Fibroblast of skin of right quadriceps (primary cell): ENCODE measurements at places on chromosomes 1 and 21.
A peak's percentile ranks its signal among the peaks of the same experiment; 100 is the strongest.

DNA sequence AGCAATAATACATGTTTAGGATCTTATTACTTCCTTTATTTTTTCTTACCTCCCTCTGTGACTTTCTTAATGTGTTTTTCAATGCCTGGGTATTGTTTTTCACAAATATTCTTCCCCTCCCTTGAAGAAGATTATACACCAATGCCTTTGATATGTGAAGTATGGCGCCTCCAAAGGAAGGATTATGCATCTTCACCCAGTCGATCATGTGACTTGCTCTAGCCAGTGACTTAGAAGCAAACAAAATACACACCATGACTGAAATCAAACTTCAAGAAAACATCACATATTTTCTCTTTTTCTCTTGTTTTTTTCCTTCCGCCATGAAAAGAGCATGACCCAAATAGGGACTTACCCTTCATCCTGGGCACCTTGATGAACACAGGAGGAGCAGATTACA is 297.1 kb downstream of the NCAM2 start:
- no peak for DNase-seq

DNA sequence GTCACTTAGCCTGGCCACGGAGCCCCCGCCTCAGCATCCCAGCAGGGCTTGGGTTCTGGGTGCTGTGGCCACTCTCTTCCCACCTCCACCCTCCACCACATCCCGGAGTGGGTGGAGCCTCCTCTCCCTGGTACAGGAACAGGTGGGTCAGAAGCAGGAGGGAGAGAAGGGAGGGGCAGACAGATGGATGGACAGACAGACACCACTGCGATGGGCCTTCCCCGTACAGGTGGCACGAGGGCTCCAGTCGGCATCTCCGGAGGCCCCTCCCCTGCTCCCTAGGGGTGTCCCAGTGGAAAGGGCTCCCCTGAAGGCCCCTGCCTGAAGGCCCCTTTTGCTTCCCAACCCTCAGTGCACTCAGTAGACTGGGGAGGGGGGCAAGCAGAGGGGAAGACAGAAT is 96.9 kb upstream of the TARDBP start:
- no peak for DNase-seq

GRCh38 chr1:41448821-41449220 is 35.7 kb downstream of the EDN2 start:
- DNase-seq: no peak

GRCh38 chr1:62905309-62905708 is 121.4 kb downstream of the ATG4C start:
- no peak for DNase-seq

DNA sequence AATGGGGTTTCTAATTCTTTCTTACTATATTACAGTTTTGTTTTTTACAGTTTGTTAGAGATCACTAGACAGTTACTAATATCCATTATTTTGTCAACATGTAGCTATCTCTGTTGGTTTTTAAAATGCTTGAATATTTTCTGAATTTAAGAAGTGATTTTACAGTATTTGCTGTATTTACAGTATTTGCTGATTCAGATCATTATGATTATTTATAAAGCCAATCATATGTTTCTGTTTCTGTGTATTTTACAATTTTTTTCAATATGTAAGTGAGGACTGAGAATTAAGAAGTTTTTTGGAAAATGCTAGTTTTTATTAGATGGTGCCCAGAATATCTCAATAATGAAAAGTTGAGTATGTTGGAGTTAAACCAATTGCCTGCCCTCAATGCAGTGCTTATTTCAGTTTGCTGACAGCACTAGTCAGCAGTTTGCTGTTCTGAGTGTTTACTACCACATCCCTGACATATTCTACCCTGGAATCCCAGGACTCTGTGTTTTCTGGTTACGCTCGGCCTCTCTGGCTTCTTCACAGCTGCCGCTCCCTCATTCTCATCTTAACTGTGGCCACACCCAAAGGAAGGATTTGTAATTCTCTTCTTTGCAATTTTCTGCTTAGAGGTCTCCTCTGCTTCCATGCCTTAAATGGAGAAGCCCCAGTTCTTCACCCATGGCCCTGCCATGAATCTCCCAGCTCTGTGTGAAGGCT is 68.0 kb upstream of the BACH1 start:
- peak; percentile 26 for DNase-seq

- no peak for DNase-seq
Measured at GRCh38 chr1:93574511-93574910, 107.1 kb downstream of the BCAR3 start.

GRCh38 chr1:11878891-11879190 is 20.1 kb upstream of the NPPB start:
- no peak for DNase-seq

DNA sequence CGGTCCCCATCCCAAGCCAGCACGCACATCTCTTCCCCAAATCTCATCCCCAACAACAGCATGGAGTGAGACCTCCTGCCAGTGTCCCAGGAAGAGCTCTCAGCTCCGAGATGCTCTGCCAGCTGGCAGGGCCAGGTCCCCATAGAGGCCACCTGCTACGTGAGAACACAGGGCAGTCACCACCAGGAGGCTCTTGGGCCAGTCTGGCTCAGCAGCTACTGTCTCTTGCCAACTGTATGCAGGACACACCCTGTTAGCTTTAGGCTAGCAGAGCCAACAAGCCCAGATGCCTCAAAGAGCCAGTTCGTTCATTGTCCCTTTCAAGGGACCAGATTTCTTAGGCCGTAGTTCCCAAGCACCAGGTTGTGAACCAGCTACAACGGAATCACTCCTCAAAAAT is 36.9 kb downstream of the FBXO2 start:
- no peak for DNase-seq

- peak; percentile 19 for DNase-seq
Measured at GRCh38 chr1:64969305-64970046, 3.1 kb upstream of the JAK1 start.

- DNase-seq: no peak
Measured at GRCh38 chr1:3690282-3691065, 38.2 kb downstream of the TP73 start.

GRCh38 chr1:79293611-79294010 is 287.1 kb upstream of the ADGRL4 start:
- DNase-seq: peak; percentile 14

GRCh38 chr21:31558189-31558961 is 101.1 kb upstream of the SOD1 start:
- peak; percentile 39 for DNase-seq

GRCh38 chr1:23452011-23452411 is 27.5 kb upstream of the TCEA3 start:
- peak; percentile 22 for DNase-seq

GRCh38 chr1:201399352-201400126 is 415 bp upstream of the LAD1 start:
- DNase-seq: no peak

GRCh38 chr1:204740354-204740753 is 54.8 kb upstream of the LRRN2 start:
- no peak for DNase-seq

DNA sequence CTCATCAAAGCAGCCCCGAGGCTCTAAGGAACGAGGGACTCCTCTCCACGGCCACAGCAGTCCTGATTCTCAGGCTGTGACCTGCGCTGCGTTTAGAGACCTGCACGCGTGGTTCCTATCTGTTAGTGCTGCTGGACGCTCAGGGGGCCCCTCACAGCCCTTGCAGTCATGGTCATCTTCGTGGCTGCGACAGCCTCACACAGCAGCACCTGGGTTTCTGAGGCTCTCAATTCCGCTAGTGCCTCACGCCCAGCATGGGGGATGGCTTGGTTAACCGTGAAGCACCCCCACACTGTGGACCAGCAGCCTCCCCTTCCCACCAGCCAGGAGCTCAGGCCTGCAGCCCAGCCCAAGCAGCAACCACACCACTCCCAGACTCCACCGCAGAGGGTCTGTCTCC is 7.8 kb downstream of the MORN1 start:
- no peak for DNase-seq

DNA sequence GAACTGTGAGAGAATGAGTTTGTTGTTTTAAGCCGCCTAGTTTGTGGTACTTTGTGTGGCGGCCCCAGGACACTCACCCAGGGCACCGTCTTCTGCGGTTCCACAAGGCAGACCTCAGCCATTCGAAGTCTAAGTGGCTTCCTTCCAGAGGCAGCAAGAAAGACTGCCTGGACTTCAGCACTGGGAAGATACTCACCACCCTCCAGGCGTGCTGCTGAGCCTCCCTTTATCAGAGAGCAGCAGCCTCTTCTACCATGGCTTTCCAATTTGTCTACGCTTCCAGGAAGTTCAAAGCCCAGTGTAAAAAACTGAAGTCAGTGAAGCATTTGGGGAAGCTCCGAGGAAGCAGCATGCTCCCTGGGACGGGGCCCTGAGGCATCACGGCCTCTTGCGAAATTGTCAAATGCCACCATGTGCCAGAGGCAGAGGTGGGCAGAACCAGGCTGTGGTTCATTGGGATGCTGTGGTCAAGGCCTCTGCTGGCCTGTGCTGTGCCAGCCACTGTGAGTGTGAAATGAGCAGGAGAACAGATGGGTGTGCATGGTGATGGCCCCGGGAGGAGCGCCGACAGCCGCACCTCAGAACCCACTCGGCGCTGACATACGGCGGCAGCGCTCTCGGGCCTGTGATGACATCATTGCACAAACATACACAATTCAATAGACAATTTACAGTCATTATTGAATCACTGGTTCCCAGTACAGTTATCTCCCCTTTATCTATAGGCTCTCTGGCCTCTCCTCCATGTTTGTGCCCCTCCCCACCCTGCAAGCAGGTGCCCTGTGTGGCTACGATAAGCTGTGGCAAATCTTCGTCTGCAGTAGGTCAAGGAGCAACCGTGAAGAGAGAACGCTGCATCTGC is 110.4 kb downstream of the PDE9A start:
- DNase-seq: no peak

- DNase-seq: peak; percentile 62
Measured at GRCh38 chr21:16046656-16047330, 317.0 kb downstream of the USP25 start.

DNA sequence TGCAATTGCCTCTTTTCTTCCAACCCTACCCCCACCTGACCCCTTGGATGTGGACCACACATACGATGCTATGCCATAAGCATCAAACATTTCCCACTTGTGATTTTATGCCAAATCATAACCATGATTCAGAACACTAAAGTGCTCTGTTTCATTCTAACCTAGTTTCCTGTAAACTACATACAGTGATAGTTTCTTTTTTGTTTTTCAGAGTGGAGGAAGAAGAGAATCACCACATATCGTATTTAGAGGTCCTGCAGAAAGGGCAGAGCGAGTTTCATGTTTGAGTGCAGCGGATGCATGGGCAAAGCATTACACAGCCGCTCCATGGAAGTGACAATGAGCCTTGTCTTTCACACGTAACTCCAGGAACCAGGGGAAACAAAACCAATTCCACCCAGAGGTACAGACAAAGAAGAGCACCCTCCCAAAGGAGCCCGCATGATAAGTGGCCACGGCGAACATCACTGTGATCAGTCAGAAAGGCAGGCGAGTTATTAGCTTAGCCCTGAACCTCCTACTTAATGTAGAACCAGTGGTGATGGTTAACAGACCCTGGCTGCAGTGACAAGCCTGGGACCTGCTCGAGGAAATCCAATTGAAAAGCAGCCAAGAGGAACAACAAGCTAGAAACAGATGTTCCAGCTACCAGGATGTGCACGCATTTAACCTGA is 64.0 kb upstream of the ZNF281 start:
- peak; percentile 50 for DNase-seq

DNA sequence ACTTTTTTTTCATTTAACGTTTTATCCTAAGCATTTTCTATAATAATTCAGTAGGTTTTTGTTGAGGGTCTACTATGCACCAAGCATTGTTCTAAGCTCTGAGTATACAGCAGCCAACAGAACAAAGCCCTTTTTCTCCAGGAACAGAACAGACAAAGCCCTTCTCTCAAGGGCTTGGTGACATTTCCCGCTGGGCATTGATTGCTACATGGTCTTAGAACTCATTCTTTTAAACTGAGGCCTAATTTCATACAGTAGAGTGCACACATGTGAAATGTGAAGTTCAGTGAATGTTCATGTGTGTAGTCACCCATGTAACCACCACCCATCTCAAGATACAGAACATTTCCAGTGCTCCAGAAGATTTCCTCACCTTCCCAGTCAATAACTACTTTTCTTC is 15.2 kb upstream of the PDIK1L start:
- DNase-seq: no peak

DNA sequence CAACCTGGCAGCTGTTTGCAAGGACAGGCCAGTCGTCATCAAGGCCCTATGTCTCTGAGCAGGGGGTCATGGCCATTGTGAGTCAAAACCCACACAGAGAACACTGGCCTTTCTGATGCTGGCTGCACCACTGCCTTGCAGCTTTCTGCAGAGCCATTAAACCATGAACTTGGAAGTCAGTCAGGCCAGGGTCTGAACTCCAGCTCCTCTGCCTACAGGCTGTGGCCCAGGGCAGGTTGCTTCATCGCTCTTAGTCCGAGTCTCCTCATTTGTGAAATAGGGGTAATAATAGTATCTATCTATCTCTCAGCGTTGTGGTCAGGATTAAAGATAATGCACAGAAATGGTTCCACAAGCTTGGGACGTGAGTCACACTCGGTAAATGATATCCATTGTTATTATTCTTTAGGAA is 35.8 kb upstream of the HIVEP3 start:
- DNase-seq: peak; percentile 83

DNA sequence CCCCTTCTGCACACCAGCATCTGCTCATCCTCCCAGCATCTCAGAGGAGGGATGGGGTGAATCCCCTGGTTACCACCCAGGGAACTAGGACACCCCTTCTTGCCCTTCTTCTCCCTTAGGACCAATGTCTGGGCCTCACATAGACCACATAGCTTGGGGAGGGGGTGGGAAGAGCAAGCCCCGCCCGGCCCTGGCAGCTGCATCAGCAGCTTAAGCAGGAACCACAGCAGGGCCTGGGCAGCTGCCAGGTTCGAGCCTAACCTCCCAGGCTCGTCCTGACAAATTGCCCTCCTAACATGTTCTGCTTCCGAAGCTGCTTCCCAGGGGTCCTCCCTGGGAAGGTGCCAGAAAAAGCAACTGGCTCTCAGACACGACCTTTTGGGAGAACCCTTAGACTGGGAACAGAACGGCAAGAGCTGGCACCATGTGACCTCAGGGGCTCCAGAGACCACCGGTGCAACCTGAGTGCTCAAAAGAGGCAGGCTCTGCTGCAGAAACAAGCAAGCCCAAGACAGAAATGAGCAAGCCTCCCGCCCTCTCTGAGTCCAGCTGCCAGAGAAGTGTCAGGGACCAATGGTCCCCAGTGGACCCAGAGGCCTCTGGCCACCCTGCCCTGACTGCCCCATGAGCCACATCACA is 18.4 kb upstream of the CLSTN1 start:
- no peak for DNase-seq

DNA sequence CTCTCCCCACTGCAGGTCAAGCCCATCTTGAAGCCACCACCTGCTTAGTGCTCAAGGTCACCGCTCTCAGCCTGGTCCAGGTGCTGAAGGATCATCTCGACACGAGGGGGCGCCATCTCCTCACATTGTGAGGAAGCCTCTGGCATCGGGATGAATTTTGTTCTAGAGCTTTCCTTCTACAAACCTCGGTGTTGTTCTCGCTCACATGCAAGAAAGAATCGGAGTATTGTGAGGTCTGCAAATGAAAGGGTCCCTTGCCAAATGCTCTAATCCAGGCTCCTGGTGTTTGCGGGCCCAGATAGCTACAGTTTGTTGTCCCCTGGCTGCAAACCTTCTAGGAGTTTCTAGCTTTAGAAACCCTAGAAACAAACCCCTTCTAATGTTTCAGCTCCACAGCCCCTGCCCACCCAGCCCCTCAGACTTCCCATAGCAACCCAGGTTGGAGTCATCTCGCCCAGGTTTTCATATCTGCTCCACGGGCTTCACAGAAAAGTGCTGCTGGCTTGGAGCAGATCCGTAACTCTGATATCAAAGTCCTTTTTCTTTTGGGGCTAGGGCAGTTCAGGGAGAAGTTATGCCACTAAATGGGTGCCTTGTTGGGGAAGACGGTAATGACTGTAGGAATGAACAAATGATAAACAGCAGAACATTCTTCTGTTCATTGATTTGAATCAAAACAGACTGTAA is 8.6 kb upstream of the ATP5PO start:
- peak; percentile 70 for DNase-seq

- no peak for DNase-seq
Measured at GRCh38 chr21:45326891-45327440, 39.3 kb upstream of the POFUT2 start.
